Activated CD8-positive, alpha-beta memory T cell treated with anti-CD3 and anti-CD28 coated beads, Interleukin-2, amount 50 U/mL, for 4 hours (primary cell): ENCODE measurements at places on chromosomes 6 and 20.

DNA sequence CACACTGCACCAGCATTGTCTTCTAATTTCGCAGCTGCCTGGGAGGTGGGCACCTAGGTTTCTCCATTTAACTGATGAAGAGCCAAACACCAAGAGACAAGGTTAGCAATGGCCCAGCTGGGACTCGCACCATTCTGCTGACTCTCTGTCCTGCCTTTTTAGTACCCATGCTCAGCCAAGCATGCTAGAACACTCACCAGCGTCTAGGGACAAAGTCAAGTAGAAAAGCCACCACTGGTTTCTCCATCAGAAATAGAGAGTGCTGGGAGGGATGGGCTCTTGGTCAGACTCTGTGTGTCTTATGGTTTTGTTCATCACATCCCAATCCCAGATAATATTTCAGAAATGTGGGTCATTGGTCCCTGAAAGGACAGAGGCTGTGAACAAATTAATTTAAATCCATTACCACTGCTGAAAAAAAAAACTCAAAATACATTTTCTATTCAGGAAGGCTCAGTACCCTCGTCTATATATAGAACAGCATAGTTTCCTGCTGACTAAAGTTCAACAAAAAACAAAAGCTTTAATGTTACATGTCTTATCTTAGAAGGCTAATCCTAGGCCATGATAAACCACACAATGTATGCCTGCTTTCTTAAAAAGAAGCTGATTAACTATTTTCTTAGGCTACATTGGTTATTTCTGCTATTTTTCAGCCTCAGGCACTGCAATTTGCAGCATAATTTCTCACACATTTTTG is 111.0 kb downstream of the TBC1D7 start:
- DNase-seq = no peak

DNA sequence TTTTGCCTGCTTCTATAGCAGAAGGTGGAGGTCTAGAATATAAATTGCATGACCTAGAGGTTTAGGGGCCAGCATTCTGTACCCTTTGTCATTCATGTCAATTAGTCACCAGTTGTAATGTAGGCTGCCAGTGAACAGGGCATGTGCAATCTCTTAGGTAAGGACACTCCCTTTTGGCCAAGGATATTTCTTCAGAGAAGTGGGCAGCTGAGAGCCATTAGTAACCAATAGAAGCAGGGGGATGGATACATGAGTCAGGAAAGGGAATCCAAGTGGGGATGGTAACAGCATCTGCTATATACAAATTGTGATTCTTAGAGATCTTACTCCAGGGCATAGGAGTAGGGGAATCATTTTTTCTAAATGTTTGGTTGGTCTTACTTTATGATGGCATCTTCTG is 494.2 kb upstream of the JAG1 start:
- no peak for DNase-seq

- DNase-seq = no peak
These were observed 112.7 kb downstream of the FHL5 start for GRCh38 chr6:96675597-96675996.

GRCh38 chr6:161511447-161512095 is 237.7 kb upstream of the AGPAT4 start:
- DNase-seq = no peak

GRCh38 chr6:148364056-148364824 is 21.6 kb downstream of the SASH1 start:
- DNase-seq = no peak

DNA sequence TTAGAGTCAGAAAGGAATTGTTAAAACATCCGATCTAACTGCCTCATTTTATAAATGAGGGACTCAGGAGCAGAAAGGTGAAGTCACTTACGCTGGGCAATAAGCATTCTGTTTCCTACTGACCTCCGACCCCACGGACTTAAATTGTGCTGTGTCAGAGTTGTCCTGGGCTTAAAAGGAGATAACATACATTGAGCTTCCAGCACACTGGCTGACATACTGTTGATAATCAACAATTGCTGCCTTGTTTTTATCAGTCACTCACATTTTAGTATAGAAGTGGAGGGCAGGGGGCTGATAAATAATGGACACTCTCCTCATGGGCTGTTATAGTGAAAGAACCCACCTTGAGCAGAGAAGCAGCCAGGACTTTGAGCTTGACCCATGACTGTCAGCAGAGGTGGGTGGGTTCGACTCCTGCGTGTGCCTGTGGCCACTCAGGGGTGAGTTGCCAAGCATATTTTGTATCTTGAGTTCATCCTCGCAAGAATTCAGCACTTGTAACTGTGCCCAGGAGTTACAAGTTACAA is 166.5 kb upstream of the JARID2 start:
- no peak for DNase-seq

DNA sequence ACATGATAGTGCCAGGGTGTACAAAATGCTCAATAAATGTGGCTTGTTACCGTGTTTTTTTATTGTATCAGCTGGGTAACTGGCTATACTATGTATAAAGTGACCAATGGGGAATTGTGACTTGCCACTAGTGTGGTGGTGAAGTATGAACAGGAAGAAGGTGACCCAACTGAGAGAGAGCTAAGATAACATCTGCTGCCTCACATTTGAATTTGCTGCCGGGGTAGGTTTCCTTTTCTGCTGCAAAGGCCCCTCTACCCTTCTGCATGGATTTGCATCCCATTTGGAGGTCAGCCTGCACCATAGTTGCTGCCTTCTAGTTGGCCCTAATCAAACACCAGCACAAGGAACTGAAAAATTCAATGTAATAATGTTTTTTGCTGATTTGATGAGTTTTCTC is 24.1 kb downstream of the IL17A start:
- no peak for DNase-seq

DNA sequence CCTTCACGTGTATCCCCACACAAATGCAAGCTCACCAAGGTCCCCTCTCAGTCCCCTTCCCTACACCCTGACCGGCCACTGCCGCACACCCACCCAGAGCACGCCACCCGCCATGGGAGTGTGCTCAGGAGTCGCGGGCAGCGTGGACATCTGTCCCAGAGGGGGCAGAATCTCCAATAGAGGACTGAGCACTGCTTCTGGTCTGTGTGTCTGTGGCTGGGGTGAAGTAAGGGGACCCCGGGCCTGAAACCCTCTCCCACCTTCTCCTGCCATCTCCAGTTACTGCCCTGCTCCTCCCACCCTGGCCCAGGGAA is 8.3 kb downstream of the MYL9 start:
- no peak for DNase-seq

GRCh38 chr6:64429926-64430325 is 794.3 kb downstream of the PHF3 start:
- no peak for DNase-seq
